ENCODE measurements at places on chromosomes 11 and 22. TPM values are rescaled to one million over a fixed set of nuclear protein-coding genes. Genes with fewer than 3 reads are reported as not detected.

FAM180B gene
- total RNA-seq, result not detected

SCUBE2 gene
- total RNA-seq, result 0.72 TPM

ADM gene
- total RNA-seq, result 559 TPM

CCDC81 gene
- total RNA-seq, result 5.6 TPM

CEND1 gene
- total RNA-seq, result 0.90 TPM

PRG3 gene
- total RNA-seq, result not detected

ZP1 gene
- total RNA-seq, result 0.28 TPM

OR52N4 gene
- total RNA-seq, result not detected

WT1 gene
- total RNA-seq, result not detected
